ENCODE measurements at places on chromosomes 5 and 9.

DNA sequence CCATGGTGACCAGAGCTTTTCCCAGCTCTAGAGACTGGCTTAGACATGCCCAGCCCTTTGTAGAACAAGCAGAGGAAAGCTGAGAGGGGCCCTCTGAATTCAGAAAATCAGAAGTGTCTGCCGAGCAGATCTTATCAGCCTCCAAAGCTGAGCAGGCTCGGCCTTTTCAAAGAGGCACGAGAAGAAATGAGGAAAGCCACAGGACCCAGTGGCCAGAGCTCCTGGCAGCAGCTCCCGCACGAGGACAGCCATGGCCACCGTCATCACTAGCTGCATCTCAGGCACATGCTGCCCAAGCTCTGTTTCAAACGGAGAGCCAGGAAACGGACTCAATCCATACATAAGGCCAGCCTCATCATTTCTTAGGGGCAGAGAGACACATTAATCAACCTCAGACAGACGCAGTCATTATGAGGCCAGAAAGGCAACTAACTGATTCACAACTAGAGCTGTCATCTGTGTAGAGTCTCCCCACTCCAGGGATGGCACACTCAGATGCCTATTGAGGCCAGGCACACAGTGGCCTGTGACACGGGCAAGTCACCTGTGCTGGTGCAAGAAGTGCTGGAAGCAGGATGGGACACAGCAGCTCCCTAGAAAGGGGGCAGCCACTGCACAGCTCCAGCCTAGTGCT is 194.7 kb downstream of the FRMD3 start:
- DNase-seq: no peak

- DNase-seq: no peak
These were observed 213.7 kb downstream of the FSTL4 start for GRCh38 chr5:133398646-133399101.

DNA sequence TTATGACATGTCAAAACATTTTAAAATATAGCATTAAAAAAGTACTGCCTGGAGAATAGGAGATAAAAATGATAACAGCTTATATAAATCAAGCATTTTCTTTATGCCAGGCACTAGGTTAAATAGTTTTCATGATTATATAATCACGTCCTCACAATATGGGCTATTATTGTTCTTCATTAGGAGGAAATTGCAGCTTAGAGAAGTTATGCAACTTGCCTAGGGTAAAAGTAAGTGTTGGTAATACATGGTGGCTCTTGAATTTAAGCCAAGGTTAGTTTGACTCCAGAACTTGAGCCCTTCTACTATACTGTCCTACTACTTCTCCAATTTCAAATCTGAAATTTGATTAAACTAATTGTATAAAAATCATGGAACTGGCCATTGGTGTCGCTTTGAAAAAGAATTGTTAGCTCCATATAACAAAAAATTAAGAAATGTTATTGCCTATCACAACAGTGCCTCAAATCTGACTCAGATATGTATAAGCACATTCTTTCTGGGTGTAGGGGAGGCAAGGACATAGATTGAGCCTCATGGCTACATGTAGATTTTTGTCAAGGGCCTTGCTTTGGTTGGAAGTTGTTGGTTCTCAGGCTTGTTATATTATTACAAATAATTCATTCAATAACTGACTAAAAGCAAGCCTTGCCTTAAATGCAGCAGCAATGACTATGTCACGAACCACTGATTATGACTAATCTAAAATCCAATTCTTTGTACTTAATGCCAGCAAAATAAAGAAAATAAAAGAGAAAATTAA is 223.5 kb upstream of the DAB2 start:
- DNase-seq: no peak

DNA sequence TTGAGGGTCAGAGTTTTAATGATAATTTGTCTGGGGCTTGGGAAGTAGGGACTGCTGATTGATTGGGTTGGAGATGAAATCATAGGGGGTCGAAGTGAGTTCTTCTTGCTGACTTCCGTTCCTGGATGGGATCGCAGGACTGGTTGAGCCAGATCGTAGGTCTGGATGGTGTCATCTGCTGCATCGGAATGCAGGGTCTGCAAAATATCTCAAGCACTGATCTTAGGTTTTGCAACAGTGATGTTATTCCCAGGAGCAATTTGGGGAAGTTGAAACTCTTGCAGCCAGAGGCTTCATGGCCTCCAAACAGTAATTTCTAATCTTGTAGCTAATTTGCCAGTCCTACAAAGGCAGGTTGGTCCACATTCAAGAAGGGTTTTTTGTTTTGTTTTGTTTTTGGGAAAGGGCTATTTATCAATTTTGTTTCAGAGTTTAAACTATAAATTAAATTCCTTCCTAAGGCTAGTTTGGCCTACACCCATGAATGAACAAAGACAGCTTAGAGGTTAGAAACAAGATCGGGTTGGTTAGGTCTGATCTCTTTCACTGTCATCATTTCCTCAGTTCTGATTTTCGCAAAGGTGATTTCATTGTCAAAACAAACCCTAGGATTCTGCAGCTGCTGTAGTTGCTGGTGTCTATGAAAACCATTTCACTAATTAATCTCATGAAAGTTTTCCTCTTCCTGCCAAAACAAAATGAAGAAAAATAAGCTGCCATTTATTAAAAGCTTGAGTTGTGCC is 388.0 kb downstream of the TMEM232 start:
- DNase-seq: no peak

- DNase-seq: no peak
These were observed 38.0 kb upstream of the OSMR start for GRCh38 chr5:38807570-38808483.

GRCh38 chr5:80867233-80867632 is 92.9 kb upstream of the RASGRF2 start:
- no peak for DNase-seq

DNA sequence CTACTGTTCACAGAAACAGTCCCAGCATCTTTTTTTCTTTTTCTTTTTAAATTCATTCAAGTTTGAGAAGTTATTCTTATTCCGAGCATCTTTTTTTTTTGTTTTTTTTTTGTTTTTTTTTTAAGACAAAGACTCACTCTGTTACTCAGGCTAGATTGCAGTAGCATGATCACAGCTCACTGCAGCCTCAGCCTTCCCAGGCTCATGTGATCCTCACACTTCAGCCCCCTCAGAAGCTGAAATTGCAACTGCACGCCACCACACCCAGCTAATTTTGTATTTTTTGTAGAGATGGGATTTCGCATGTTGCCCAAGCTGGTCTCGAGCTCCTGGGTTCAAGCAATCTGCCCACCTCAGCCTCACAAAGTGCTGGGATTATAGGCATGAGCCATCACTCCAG is 36.4 kb upstream of the CHD1 start:
- no peak for DNase-seq

DNA sequence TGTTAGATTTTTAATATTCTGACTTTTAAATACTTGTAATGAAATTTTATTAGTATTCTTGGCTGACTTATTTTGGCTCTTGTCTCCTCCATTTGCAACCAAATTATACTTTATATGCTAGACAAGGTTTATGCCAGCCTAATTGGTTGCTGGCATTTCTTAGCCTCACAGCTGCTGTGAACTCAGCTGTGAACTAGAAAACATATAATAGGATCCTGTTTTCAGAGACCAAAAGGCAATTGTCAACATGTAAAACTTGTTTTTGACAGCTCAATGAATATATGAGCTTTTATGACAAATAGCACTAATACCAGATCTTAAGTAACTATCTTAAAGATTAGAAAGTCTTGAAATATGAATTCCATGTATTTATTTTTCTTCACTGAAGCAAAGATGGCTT is 25.9 kb downstream of the KIF2A start:
- DNase-seq: peak; percentile 75

DNA sequence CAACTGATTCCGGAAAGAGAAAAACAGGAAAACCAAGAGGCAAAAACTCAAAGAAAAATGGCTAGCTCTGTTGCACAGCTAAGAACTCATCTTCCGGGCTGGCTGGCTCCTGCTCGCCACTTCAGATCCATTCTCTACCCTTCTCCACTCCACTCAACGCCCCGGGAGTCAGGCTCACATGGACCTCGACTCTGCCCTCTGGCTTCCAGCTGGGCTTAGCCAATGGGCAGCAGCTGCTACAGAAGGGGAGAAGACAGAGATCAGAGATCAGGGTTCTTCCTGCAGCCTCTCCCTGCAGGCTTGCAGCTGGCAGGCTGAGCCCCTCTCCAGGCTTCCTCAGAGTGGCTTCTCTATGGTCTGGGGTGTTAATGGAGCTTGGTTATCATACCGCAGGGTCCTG is 187.5 kb downstream of the MED10 start:
- no peak for DNase-seq

All from Ammon's horn (tissue), 1 donor.